ENCODE measurements at places on chromosomes 13 and 19.

- DNase-seq: no peak
These were observed 31.0 kb upstream of the KATNAL1 start for GRCh38 chr13:30338331-30338851.

DNA sequence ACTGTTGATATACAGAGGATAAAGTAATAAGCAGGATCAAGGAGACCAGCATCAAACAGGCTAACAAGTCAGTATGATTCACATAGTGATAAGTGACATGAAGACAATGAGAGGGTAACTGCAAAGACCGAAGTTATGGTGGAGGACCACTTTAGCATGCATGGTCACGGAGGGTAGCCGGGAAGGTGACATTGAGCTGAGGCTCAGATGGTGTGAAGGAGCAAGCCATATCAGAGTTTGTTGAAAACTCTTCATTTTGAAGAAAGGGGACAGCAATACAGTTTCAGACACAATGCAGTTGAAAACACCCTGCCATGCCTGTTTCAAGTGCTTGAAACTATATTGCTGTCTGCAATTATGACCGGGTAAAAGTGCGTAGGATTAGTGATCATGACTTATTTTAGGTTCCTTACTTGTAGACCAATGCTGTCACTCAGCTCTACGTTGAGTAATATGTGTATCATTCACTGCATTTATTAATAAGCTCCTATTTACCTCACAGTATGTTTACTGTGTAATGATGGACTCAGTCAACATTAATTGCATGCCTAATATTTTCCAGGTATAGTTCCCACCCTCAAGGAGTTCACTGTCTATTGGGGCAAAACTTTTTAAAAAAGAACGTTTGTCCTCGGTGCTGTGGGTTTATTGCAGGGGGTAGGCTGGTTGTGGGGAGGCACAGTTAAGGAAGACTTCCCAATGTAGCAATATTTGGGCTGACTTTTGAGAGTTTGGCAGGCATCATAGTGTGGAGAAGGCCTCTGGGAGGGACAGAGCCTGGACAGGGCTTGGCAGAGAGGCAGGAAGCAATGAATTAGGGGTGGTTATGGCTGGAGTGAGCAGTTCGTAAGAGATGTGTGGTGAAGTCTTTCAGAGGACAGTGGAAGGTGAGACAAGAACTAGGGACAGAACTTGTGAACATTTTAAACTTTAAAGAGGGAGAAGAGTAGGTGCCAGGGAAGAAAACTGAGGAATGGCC is 3.2 kb downstream of the UBAC2 start:
- no peak for DNase-seq

DNA sequence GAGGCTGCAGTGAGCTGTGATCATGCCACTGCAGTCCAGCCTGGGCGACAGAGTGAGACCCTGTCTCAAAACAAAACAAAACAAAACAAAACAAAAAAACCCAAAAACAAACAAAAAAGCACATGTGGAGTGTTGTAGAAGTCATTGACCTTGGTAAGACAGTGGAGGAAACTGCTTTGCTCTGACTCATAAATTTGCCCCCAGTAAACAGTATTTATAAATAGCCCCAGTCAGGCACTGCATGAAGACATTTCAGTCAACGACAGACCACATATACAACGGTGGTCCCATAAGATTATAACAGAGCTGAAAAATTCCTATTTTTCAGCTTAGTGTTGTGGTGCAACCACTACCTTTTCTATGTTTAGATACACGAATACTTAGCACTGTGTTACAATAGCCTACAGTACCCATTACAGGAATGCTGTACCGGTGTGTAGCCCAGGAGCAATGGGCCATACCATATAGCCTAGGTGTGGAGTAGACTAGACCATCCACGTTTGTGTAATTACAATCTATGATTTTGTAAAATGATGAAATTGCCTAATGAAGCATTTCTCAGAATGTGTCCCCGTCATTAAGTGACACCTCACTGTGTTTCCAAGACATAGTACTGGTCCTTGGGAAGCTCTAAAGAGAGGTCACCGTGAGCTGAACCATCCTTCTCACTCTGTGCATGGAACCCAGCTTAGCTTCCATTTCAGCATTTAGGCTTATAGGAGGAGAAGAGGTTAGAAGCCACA is 1.1 kb downstream of the ARL11 start:
- DNase-seq: no peak

- no peak for DNase-seq
These were observed 1.1 kb downstream of the CLN5 start for GRCh38 chr13:76993021-76993420.

GRCh38 chr13:69296130-69296529 is 811.5 kb upstream of the ATXN8OS start:
- DNase-seq: no peak

DNA sequence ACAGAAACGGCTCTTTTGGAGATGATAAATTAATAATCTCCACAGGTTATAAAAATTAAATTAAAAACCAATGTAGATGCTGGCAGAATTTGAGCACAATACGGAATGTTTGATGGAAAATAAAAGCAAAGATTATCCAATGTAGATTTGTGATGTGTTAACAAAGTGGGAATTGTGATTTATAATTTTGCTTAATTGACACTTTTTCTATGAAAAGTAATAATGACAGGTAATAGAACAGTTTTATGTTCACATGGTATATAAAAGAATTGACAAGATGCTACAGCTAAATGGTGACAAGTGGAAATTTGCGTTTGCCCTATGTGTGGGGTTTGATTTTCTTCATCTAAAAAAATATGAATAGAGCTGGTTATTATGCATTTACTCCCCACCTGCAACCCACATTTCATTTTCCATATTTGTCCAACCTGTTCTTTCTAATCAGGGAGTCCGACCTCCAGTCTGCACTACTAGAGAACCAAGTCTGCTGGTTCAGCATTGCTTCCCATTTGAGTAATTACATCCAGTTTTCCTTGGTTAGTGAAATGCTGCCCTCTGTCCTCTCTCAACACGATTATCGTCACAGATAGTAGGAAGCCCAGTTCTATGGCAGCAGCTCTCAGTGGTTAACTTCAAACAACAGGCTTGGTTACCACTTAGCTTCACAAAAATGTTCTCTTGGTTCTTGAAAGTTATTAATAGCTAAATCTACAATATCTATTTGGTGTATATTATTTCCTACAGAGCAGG is 61.4 kb upstream of the SLITRK1 start:
- no peak for DNase-seq

DNA sequence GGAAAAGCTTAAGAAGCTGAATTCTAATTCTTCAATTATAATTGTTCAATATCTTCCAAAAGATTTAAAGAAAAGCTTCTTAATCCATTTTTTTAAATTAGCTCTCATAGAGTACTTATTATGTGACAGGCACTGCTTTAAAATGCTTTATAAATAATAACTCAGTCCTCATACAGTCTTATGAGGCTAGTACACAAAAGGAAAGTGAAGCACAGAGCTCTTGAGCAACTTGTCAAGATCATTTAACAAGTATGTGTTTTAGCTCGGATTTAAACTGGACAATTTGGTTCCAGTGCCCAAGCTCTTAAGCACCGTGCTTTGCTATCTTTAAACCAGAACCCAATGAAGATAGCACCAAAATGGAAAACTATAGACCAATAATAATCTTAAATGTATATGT is 106.1 kb downstream of the DHRS12 start:
- no peak for DNase-seq

- DNase-seq: no peak
These were observed 17.3 kb upstream of the FCGBP start for GRCh38 chr19:39951686-39952085.

Data from retina (tissue), 1 donor.